ENCODE measurements at places on chromosomes 6 and 20. TPM values are rescaled to one million over a fixed set of nuclear protein-coding genes. Genes with fewer than 3 reads are reported as not detected.

PRKN gene
- total RNA-seq = 0.57 TPM

CYP24A1 gene
- 1.0 TPM for total RNA-seq

DUSP15 gene
- 1.9 TPM for total RNA-seq

RIPPLY2 gene
- total RNA-seq = 5.4 TPM

GDAP1L1 gene
- not detected for total RNA-seq

KDM1B gene
- 14.3 TPM for total RNA-seq

RIN2 gene
- 10.6 TPM for total RNA-seq

MCHR2 gene
- total RNA-seq = not detected

RBPJL gene
- not detected for total RNA-seq

LTB gene
- total RNA-seq = not detected

PXT1 gene
- 0.03 TPM for total RNA-seq

All from Daoy (cell line).